Activated CD8-positive, alpha-beta memory T cell treated with anti-CD3 and anti-CD28 coated beads, Interleukin-2, amount 50 U/mL, for 4 hours (primary cell): ENCODE measurements at places on chromosomes 1 and 21.

GRCh38 chr1:1677718-1678580, 14.6 kb downstream of the SLC35E2B start:
- peak; percentile 38 for DNase-seq

DNA sequence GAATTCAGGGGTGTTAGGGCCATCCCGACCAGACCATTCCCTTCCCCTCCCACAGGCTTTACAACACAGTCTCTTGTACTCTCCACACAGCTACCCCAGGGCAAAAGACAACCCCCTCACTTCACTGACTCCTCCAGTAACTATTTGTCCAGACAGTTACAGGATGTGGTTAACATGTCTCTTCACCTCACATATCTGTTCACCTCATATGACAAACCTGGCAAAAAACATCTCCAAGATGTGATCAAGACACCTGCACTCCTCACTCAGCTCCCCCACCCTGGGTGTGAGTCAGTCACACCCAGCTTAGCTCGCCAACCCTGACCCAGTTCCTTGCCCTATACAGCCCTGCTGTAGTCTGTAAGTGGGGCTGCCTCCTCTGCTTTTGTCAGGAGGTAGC, 490.5 kb upstream of the CHRM3 start:
- no peak for DNase-seq

DNA sequence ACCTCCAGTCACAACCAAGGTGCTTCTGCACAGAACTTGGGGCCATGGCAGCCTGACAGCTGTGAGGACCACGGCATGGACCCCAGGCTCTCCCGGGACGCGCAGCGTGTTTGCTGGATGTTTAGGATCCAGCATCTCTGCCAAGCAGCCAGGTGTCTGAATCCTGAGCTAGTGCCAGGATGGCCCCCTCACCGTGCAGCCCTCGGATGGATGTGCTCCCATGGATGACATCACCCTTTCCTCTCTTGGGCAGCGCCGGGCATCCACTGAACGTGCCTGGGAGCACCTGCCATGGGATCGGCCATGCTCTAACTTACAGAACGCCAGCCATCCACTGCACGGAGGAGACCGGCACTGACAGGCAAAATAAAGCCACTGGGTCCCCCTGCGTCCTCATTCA, 53.9 kb downstream of the PRDM15 start:
- DNase-seq: no peak

GRCh38 chr1:78892260-78892840, 114.2 kb downstream of the ADGRL4 start:
- DNase-seq: no peak

GRCh38 chr1:94578856-94579255, 37.3 kb upstream of the F3 start:
- no peak for DNase-seq

DNA sequence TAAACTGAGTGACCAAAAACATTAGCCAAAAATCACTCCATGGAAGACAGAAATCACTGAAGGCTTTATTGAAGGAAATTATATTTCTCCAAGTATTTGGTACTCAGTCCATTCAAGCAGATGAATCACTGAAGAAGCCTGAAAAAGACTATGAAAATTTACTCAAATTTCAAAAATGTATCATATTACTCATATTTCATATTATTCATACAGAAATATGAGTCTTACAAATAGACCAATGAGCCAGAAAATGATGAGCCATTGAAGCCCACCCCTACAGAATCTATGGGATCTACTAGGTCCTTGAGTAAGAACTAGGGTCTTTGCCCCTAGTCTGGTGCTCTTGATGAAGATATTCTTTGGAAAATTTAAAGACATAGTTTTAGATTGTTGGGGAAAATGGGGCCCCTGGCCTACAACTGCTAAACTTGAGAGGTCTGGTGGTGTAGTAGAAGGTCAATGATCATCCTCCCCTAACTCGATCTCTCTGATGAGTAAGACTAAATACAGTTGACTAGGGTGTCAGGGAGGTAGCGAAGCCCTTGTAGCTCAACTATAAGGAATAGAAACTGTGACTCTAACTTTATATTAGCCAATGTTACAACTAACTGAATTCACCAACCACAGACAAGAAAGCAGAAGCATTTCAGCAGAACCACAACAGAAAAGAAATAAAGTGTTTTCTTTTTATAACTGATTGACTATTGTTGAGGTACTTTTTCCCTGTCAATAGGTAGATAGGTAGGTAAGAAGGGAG, 81.0 kb downstream of the NOTCH2 start:
- no peak for DNase-seq

DNA sequence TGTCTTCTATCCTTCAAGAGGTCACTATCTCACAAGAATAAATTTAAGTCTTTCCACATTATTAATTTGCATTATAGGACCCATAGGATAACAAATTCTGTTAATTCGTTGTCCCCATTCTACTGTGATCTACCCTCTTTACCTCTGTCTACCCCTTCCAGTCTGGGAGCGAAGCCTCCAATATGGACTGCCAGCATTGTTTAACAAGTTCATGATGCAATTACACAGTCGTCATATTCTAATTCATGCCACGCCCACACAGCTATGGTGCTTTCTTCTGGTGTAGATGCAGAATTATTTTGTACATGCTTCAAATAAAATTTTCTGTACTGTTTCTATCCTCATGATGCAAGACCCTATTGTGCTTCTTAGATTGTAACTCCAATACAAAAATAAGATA, 178.3 kb upstream of the PALMD start:
- DNase-seq: no peak

- DNase-seq: no peak
Observed at GRCh38 chr1:91833946-91834345, 52.0 kb downstream of the TGFBR3 start.

DNA sequence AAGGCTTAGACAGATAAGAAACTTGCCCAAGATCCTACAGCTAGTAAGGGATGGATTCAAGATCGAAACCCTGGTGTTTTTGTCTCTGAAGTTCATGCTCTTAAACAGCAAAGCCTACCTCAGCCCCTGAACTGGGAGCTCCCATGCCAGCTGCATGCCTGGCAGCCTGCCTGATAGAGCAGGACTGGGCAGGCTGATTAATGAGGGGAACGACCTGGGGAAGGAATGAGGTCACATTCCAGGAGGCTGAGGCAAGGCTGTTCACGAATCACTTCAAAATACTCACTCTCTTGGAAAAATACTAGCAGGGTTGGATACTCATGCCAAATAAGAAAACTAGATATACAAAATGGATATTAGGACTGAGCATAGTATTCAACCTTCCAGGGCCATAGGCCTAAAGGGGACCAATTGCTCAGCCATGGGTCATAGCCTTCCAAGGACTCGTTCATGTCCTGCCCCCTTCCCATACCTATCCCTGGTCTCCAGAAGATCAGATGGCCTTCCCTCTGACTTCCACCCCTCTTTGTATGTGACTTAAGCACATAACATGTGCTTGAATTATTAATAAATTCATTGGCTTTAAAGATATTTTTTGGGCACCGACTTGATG, 15.6 kb upstream of the TACSTD2 start:
- no peak for DNase-seq

GRCh38 chr1:166086113-166086883, 80.5 kb downstream of the FAM78B start:
- DNase-seq: no peak

DNA sequence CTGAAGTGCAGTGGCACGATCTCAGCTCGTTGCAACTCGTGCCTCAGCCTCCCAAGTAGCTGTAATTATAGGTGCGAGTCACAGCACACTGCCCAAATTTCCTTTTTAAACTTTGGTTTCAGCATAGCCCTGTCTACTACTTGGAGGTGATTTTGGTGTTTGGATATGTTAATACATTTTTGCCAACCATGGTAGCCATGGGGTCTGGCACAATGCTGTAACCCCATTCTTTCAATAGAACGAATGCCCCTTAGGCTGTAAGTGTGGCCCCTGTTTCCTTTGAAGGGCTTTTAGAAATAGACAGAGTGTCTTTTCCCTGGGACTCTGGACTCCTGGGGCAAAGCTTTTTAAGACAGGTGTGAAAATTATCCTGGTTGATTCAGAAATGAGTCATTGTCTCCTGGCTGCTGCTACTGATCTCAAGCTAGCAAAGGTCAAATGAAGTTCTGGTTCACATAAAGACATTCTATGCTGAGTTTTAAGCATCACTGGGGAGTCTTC, 141.1 kb upstream of the RUNX1 start:
- DNase-seq: no peak

GRCh38 chr1:160169553-160170399, 18.4 kb downstream of the ATP1A4 start:
- DNase-seq: no peak

DNA sequence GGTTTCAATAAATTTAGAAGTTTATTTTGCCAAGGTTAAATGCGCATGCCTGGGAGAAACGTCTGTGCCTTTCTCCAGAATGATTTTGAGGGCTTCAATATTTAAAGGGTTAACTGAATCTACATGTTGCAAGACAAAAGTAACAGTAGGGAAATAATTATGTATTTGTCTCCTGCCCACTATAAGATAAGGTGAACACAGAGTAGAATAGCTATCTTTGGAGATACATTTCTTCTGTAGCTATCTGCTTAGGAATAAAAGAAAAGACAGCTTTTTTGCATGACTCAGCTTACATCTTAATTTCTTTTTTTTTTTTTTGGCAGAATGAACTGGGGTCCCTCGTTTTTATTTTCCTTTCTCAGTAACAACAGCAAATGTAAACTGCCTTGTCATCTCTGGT, 1351.6 kb downstream of the AMY1C start:
- DNase-seq: no peak

GRCh38 chr1:201749059-201749690, 79.8 kb upstream of the IPO9 start:
- no peak for DNase-seq

- no peak for DNase-seq
Observed at GRCh38 chr1:59176471-59176870, 120.4 kb upstream of the FGGY start.

GRCh38 chr21:32545948-32546441, 39.3 kb downstream of the TCP10L start:
- no peak for DNase-seq

DNA sequence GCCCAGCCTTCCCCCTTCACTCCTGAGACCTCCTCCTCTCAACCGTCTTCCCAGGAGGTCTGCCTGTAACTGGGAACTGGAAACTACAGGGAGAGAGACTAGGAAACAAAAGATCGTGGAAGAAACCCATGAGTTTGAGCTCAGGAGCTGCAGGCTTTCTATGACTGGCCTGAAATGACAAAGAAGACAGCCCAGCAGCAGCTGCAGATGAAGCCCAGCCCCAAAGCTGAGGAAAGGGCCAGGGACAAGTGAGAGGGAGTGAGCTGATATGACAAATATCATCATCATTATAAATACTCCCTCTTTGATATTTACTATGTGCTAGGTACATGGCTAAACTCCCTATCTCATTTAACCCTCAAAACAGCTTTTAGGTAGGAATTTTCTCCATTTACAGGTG, 142.6 kb upstream of the CTTNBP2NL start:
- no peak for DNase-seq

- no peak for DNase-seq
Observed at GRCh38 chr1:75083848-75084514, 50.2 kb upstream of the LHX8 start.

GRCh38 chr1:12405325-12406210, 175.7 kb downstream of the VPS13D start:
- no peak for DNase-seq

GRCh38 chr1:63615768-63616420, 22.7 kb downstream of the PGM1 start:
- peak; percentile 48 for DNase-seq
